ENCODE measurements at places on chromosomes 4 and X.

DNA sequence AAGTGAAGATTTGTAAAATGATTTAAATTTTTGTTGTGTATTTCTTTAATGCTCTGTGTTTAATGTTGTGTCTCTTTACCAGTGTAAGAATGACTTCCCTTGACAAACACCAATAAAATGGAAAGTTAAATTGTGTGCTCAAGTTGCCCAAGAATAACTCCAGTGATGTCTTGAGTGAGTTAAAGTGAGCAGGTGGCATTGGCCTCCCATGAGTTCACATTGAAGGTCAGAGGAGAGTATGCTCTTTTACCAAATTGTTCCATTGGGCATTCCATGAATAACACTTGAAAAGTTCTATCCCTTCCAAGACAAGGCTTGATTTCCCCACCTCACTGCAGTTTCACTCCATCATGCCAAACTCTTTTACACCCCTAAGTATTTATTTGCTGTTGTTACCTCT is 4.5 kb downstream of the ANXA5 start:
- DNase-seq = no peak

- DNase-seq = no peak
These were observed 1109.3 kb upstream of the LCORL start for GRCh38 chr4:19130866-19131265.

GRCh38 chr4:147057611-147058190 is 112.0 kb upstream of the TTC29 start:
- no peak for DNase-seq

DNA sequence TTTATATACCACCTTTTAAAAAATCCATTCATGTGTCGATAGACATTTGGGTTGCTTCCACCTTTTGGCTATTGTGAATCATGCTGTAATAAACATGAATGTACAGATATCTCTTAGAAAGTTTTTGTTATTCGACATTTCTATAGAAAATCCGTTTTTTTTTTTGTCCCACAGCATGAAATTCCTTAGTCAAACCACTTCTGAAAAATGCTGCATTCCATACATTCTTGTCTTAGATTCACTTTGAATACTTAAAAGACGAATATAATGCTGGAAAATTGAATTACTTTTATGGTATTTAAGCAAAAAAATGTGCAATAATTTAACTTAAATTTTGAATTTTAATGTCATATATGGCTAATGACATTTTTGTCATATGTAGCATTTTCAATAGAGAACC is 1345.5 kb downstream of the TECRL start:
- DNase-seq = no peak

- DNase-seq = no peak
These were observed 33.8 kb upstream of the FGFBP2 start for GRCh38 chr4:15996773-15997172.

- peak; percentile 74 for DNase-seq
These were observed 67.2 kb upstream of the BRWD3 start for GRCh38 chrX:80876877-80877276.

DNA sequence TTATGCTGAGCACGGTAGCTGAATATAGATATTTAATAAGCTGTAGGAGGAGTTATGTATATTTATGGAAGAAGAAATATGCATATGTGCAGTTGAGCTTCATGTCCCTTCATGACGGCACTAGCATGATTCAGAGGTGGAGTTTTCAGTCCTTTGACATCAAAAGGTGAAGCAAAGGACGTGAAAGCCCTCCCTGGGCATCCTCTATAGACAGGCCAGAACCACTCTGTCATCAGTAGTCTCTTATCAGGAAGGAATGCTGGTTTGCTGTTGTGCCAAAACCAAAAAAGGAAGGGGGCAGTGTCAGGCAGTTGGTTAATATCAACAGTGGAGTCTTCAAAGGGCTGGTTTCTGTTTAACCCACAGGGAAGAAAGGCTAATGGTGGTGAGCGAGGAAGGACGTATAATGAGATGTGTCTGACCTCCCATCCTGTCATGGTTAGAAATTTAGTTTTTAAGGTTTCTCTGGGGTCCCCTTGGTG is 23.5 kb upstream of the IL2 start:
- DNase-seq = no peak

GRCh38 chrX:109719264-109719663 is 13.8 kb downstream of the ACSL4 start:
- DNase-seq = no peak

GRCh38 chr4:103199009-103199408 is 866 bp upstream of the CENPE start:
- no peak for DNase-seq

GRCh38 chrX:150753357-150753756 is 60.2 kb downstream of the MTMR1 start:
- no peak for DNase-seq

- no peak for DNase-seq
These were observed 87.6 kb downstream of the TMEM131L start for GRCh38 chr4:153553819-153554170.

DNA sequence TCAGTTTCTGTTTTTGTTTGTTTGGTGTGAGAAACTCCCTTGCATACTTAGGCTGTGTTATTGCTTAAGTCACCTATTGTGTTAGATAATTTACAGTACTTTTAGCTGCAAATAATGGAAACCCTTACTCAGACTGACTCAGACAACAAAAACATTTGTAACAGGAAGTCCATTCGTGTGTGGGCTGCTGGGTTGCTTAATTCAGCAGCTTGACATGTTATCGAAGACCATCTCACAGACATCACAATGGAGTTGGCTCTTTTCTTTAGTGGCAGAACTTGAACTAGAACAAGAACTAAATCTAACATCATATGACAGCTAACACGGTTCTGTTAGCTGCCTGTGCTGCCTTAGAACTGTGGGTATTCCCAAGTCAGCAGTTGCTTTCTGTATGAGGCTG is 9.9 kb upstream of the GABRE start:
- no peak for DNase-seq

DNA sequence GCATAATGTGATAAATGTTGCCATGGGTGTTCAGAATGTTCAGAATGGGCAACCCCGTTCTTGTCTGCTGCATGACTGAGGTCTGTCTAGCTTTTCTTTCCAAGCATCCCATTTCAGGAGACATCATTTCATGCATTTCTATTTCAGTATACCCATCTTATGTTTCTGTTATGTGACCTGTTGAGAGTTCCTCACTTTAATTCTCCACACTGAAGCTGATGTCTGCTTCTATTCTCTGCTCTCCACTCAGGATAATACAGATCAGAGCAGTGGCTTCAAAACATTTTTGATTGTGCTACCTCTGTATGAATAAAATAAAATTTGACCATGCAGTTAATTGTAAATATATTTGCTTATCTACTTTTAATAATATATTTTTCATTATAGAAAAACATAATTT is 398.6 kb downstream of the ARHGAP24 start:
- DNase-seq = no peak

GRCh38 chr4:8368998-8369397 is 71.5 kb downstream of the ACOX3 start:
- DNase-seq = no peak

Measured in brain (organoid and tissue), 16 donors.